ENCODE measurements at places on chromosomes 5 and 9.

DNA sequence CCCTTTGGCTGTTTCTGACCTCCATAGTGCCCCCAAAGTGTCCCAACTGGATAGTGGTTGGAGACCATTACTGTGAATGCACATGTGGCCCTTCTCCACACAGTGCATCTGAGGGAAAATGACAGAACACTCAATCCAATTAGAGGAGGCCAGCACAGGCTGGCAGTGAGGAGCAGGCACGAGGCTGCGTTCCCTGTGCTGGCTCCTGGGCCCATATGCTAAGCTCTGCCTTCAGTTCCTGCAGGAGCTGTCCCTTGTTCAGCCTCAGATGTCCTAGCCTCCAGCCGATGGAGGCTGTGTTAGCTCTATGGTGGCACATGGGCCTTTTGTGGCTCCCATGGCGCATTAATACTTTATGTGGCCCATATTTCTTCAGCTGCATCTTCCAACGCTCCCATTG is 35.8 kb downstream of the ALG2 start:
- DNase-seq = no peak

DNA sequence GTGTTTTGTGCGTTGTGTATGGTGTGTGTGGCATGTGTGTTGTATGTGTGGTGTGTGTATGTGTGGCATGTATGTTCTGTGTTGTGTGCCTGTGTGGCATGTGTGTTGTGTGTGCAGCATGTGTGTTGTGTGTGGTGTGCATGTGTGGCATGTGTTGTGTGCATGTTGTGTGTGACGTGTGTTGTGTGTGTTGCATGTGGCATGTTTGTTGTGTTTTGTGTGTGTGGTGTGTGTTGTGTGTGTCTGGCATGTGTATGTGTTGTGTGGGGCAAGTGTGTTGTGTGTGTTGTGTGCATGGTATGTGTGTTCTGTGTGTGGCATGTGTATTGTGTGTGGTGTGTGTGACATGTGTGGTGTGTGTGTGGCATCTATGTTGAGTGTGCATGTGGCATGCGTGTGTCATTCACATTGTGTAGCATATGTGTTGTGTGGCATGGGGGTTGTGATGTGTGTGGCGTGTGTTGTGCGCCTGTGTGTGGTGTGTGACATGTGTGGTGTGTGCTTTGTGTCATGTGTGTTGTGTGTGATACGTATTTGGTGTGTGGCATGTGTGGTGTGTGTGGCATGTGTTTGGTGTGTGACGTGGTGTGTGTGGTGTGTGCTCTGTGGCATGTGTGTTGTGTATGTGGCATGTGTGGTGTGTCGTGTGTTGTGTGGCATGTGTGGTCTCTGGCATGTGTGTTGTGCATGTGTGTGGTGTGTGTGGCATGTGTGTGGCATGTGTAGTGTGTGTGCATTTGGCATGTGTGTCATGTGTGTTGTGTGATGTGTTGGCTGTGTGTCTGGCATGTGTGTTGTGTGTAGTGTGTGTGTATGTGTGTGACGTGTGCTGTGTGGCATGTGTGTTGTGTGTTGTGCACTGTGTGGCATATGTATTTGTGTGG is 46.6 kb upstream of the IRX4 start:
- peak; percentile 28 for DNase-seq

DNA sequence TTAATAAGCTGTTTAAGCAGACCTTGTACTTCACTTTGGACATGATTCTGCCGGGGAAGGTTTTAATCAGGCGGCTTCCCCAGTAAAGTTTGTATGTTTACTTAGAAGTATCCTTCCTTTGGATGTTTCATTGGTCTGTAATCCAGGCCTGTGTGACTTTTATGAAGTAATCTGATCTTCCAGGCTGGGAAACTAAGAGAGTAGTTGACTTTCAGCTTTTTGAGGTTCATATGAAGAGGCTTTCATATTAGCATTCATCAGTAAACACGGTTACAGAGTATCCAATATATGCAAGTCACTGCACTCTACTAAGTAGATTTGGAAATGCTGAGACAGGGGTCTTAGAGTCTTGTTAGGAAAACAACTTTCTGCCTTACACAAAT is 1.1 kb downstream of the DNAJC21 start:
- DNase-seq = no peak

DNA sequence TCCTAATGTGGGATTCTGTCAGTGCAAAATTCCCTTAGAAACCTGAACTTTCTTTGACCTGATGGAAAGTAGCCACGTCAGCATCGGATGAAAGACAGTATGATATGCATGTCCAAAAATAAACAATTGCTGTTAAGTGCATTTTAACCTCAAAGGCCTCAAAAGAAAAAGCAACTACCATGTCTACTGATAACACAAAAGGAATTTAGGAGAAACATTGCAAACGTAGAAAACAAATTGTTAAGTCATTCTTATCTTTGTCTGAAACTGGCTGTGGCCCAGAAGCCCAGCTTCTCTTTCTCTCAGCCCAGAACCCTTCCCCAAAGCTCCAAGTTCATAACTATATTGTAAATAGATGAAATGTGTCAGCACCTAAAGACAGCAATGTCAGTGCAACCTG is 11.1 kb upstream of the LHFPL2 start:
- DNase-seq = no peak

DNA sequence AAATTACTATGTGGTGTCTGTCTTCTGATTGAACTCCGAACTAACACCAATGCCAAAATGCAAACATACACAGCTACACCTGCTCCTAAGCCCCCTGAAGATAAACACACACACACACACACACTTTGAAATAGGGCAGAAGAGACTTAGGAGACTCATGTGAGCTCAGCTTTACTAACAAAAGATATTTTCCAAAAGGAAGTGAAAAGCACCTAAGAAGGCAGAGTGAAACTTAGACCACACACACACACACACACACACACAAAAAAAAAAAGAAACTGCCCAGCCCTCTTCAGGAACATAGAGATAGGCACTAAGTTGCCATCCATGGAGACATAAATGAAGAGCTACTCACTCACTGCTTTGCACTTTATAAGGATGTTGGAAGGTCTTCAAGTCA is 45.2 kb upstream of the APC start:
- no peak for DNase-seq

DNA sequence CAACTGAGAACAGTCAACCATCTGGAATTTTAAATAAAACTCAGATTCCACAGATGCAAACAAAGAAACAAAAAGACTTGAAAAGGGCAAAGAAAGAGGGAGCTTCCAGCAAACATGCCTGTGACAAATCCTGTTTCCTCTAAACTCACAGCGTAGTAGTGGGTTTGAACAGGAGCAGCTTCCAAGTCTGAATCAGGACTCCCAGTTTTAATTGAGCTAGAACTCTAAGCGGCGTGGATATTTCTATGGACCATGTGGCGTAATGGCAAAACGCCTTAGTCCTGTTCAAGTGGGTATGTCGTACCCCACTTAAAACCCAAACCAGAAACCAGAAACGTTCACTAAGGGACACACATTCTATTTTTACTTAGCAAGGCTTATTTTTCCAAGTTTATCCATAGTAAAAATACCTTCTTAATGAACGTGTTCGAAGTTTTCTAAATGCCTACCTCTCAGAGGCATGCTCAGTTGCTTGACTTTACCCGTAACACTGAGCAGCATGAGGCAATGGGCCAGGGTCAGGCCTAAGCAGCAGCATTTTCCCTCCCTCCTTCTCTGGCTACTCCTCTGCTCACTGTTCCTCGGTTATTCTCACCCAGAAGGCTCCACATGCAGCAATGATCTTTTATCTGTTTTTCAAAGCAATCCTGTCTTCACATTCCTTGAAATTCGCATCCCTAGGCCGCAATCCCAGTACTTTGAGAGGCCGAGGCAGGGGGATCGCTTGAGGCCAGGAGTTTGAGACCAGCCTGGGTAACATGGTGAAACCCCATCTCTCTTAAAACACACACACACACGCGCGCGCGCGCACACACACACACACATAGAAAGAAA is 77.9 kb downstream of the FNBP1 start:
- peak; percentile 57 for DNase-seq

DNA sequence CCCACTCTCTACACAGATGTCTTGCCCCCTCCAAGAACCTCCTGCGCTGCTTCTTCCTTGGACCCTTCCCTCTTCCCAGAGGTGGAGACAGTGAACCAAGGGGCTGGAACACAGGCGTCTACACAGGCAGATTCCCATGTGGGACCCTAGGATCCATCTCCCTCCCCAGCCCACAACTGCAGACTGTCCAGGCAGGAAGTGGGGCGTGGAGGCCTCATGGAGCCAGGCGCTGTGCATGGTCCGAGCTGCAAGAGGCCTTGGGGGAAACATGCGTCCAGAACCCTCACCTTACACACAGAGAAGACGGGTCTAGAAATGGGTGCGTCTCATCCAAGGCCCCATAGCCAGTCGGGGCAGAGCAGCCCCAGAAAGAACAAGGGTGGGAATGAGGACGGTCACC is 117.5 kb downstream of the VAV2 start:
- no peak for DNase-seq

GRCh38 chr5:57538341-57538955 is 55.8 kb upstream of the ACTBL2 start:
- DNase-seq = no peak

DNA sequence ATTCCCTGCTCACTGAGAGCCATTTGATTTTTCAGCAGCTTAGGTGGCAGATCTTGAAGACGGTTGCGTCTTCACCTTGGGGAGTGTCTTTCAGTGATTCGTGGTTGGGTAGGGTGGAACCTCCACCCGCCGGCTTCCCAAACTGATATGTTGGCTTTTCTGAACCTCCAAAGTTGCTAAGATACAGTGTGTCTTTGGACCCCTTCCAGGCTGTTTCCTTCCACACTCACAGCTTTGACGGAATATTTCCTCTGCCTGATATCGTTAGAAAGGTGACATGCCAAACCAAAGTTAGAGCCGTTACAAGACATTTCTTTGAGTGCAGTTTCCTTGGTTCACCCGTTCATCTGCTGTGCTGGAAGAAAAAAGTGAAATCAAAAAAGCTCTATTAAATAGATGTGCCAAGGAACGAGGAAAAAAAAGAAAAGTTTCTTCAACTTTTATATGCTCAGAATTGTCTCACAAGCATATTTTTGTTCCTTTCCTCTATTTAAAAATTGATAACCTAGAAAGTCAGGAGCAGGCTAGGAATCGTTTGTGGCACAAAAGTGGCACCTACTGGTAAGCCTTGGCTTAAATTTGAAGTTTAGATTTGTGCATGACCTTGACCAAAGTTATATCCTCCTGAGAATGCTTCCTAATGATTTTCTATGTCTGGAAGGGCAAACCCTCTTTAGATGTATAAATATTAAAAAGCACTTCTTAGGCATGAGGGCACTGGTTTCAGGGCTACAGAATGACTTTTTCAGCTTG is 270.7 kb upstream of the WWC1 start:
- DNase-seq = no peak
